ENCODE measurements at places on chromosomes 6 and 20.

- DNase-seq = no peak
Observed at GRCh38 chr6:144843701-144844100, 558.6 kb downstream of the UTRN start.

DNA sequence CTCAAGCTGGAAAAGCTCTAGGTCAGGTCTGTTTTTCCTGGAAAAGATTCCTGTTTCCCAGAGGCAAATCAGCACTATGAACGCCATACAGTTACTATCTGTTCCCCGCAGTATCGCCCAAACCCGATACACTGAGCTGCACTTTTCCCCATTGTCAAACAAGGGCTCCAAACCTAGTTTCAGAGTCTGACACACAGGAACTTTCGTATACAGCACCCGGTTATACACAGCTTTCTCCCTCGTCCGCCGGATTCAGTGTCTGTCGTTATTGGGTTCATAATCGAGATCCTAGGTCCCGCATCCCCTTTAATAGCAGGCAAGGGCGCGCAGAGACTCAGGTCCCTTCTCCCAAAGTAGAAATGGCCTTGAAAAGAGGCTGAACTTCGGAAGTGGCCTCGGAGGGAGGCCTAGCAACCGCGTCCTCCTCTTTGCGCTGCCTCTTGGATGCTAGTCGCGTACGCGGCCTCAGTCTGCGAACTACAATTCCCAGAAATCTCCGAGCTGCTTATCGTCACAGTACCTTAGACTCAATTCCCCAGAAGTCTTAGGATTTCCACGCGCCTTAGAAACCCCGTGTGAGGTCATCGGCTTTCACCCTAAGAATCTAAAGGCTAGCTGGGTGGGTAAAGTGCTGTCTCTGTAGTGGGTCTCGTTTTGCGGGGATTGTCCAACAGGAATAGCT is 34.2 kb downstream of the ZNF391 start:
- no peak for DNase-seq

- DNase-seq = no peak
Observed at GRCh38 chr6:43804550-43805223, 34.7 kb downstream of the VEGFA start.

GRCh38 chr6:26497610-26498009 is 2.5 kb upstream of the BTN1A1 start:
- no peak for DNase-seq

DNA sequence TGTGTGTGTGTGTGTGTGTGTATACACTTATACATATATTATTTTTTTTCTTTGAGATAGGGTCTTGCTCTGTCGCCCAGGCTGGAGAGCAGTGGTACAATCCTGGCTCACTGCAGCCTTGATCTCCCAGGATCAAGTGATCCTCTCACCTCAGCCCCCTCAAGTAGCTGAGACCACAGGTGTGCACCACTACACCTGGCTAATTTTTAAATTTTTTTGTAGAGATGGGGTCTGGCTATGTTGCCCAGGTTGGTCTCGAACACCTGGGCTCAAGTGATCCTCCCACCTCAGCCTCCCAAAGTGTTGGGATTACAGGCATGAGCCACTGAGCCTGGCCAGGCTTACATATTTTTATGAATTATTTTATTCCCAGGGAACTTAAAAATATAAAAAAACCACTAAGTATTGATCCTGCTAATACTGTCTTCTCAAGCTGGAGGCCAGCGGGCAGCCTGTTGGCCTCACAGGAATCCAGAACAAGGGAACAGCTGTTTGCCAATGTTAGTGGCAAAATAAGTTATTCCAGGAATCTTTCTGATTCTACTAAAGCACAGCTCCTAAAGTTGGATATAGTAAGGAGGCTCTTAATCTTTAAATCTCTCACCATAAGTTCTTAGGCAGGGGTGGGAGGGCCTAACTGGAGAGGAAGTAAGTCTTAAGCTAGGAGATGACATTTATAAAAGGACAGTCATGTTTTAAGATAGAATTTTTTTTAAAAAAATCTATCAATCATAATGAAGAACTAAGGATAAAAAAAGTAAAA is 135.5 kb upstream of the NUP153 start:
- no peak for DNase-seq

GRCh38 chr6:74964871-74965441 is 240.9 kb downstream of the COL12A1 start:
- DNase-seq = no peak

DNA sequence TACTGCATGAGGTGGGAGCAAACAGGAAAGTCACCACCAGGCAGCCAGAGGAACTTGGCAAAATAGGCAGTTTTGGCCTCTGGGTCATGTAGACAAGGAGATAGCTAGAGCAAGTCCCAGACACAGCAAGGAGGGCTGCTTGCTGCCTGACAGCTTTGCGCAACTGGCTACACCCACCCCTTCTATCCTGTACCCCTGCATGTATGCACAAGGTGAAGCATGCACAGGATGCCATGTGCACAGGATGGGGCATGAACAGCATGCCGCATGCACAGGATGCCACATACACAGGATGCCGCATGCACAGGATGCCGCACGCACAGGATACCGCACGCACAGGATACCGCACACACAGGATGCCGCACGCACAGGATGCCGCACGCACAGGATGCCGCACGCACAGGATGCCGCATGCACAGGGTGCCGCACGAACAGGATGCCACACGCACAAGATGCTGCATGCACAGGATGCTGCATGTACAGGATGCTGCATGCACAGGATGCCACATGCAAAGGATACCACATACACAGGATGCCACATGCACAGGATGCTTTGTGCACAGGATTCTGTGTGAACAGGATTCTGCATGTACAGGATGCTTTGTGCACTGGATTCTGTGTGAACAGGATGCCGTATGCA is 104.9 kb upstream of the IYD start:
- DNase-seq = no peak

DNA sequence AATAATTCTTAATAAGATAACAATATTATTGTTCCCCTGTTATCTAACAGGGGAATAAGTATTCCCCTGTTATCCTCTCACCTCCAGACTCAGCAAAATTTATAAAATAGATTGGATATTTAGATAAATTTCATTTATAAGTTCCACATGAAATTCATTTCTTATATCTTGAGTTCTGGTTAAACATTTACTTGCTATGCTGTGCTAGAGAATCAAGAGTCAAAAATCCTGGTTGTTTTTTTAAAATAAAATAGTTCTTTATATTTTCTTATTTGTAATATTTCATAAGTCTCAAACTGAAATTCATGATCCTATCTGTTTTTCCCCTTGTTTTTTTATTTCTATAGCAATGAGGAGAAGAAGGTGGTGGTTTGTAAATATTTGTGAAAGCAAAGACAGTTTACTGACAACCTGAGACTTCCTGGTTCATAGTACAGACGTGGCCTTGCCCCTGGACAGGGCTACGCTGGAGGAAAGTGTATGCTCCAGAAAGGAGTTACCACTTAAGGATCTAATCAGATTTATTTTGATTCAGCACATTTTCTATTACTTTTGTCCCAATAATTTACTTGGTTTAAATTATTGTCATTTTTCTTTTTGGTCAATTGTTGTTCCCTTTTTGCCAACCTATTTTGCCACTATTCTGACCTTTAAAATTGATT is 37.8 kb upstream of the MARCKS start:
- no peak for DNase-seq

DNA sequence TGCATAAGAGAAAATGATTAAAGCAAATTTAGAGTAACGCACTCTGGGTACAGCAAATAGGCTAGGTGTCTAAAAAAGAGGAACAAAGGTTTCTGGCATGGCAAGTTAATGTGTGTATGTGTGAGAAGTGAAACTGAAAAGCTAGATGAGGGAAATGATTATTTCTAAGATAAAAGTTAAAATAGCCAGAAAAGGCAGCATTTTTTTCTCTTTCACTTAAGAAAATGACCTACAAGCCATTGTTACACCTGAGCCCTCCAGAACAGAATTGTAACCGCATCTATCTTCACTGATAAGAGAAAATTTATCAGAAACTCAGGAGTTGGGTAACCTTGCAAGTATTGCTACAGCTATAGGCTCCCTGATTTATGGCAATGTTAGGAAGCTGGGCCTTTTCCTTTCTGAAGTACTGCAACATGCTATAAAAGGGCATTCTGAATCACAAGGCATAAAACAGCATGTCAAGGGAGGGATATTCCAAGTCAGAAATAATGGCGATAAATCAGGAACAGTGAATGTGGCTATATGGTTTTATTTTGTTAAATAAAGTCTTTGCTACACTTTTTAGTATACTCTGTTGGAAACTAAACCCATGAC is 395.3 kb downstream of the TBC1D32 start:
- no peak for DNase-seq

- no peak for DNase-seq
Observed at GRCh38 chr6:75444899-75445298, 48.7 kb downstream of the FILIP1 start.

DNA sequence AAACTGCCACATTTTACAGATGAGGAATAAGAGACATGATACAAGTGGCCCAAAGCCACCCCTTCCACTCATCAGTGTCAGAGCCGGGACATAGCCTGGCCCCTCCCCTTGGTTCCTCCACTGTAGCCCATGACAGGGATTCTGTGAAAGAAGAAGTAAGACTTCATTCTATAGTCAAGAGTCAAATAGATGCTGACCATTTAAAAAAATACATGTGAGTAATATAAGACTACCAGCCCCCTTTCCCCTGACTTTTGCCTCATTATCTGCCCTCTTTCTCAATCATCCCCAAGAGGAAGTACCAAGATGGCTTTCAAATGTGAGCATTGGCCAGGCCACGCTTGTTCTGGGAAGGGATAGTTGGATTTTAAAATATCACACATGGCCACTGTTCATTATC is 57.8 kb upstream of the TAB2 start:
- no peak for DNase-seq

- no peak for DNase-seq
Observed at GRCh38 chr20:41617059-41617901, 897 bp downstream of the CHD6 start.

- no peak for DNase-seq
Observed at GRCh38 chr6:83182114-83182513, 11.0 kb downstream of the PGM3 start.

DNA sequence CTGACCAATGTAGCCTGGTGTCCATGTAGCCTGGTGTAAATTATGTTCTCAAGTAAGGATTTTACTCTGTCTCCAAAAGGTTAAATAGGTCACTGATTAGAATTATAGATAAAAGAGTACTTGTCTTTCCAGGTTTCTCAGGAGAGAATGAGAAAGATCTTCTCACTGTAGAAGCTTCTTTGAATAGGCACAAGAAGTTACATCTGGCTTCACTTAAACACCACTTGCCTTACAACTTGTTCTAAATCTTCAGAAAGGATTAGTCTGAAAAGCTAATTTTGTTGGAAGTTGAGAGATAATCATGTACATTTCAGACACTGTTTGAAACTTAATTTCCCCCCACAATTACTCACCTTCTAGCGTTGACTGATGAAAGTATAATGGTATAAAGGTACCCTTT is 275.3 kb downstream of the FARS2 start:
- DNase-seq = no peak

GRCh38 chr6:154156135-154156896 is 117.3 kb downstream of the OPRM1 start:
- no peak for DNase-seq

GRCh38 chr6:30889921-30890645 is 5.8 kb downstream of the DDR1 start:
- DNase-seq = peak; percentile 85

DNA sequence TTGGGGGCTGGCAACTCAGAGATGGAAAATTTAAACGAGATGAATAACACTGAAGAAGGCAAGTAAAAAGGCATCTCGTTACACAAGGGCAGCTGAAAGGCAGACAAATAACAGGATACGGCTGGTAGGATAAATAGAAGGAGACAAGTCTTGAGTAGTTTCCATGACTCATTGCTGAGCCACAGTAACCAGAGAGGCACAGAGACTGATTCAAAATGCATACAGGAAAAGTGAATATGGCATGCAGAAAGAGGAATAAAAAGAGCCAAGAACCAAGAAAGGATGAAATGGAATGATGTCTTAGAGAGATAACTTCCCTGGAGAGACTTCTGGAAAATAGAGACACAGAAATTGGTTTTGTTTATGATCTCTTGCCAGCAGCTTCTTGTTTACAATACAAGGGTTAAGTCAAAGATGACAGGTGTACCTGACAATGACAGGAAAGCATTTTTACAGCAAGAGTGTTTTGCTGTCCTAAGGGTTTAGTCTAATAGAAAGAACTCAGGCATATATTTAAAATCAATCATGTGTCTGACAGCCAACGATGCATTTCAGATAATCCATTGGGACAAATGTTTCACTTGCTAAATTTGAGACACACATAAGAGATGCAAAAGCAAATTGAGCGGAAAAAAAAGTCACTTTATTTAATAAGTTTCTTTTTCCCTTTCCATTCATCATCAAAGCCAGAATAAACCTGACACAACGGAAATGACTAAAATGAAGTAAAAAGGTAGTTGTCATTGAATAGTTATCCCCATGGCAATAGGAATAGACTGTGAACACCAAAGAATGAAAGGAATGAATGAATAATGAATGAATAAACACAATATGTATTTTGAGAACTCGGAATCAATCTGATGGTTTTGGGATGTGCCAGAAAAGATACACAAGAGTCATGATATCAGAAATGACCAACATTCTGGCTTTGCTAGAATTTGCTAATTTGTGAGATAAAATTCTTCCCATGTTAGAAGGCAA is 68.0 kb upstream of the KCNQ5 start:
- DNase-seq = peak; percentile 93

DNA sequence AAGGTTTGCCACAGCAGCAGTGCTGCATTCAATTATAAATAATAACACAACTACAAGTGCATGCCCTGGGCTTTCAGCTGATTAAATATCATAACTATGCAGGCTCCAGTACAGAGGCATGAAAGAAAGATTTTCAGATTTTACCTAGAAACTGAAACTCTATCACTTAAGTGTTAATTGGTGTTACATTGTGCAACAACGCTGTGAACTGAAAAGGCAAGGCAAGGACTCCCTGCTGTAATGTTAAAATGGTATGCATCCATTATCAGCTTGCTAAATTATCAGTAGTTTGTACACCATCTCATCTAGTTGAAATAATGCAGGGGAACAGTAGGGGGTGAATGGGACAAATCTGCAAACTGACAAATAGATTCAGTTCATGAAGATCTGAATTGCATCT is 976.7 kb upstream of the MANEA start:
- no peak for DNase-seq

GRCh38 chr6:73145690-73146089 is 79.6 kb downstream of the KHDC1L start:
- DNase-seq = no peak

DNA sequence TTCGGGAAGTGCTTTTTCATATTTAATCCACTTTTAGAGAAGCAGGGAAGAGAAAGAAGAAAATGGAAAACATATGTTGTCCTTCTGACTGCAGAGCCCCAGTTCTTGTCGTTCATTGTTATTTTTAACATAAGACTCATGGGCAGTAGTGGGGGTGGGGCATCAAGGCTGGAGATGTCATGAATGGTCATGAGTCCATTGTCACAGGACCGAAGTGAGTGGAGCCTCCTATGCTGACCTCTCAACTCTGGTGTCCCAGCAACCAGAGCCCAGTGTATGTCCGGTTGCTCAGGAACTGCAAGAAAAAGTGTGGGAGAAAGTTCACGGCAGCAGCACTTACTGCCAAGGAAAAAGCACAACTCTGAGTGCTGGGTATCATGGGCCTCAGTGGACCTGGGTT is 108.6 kb downstream of the BANF2 start:
- DNase-seq = no peak

- DNase-seq = no peak
Observed at GRCh38 chr20:2624190-2624589, 28.2 kb upstream of the NOP56 start.

- no peak for DNase-seq
Observed at GRCh38 chr6:129486327-129486726, 223.7 kb downstream of the ARHGAP18 start.

All from foreskin keratinocyte (primary cell).